ENCODE measurements at places on chromosomes 7 and 10. TPM values are rescaled to one million over a fixed set of nuclear protein-coding genes. Genes with fewer than 3 reads are reported as not detected.

ZWINT gene
- polyA plus RNA-seq: 70.7 TPM

GRCh38 chr7:25677595-25677994 is 449.3 kb upstream of the NPVF start:
- no peak for DNase-seq

- no peak for DNase-seq
These were observed 723 bp upstream of the TES start for GRCh38 chr7:116209561-116210070.

BAG3 gene
- 32.1 TPM for polyA plus RNA-seq

GRCh38 chr7:83956104-83956503 is 238.5 kb downstream of the SEMA3A start:
- no peak for DNase-seq
